Germinal center (tissue), 1 donor: ENCODE measurements at places on chromosomes 11 and 22.

DNA sequence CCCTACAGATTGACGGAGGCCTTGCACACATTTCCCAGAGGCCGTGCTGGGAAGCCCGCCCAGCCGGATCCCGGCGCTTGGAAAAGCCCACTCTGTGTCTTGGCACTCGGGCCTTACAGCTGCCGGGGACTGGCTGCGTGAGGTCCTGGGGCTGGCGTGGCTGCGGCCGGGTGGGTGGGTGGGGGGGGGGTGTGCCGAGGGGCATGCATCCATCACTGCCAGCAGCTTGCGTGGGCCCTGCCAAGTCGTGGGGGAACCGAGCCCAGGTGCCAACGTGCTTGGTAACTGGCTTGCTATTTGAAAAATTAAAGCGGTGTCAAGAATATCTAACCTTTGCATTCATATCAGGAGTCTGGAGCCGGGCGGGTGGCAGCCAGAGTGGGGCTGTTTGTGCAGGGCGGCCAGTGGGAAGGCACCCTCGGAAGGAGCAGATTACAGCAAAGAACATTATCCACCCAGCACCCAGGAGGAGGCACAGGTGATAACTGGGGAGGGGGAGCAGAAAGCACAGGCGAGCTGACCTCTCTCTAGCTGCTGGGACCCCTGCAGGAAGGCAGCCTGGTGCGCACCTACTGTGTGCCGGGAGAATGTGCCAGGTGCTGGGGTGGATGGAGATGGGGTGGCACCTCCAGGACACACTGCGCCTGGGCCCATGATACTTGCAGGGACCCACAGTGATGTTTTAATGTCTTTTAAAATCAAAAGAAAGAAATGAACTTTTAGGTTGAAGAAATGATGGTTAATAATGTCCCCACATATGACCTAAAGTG lies 28.5 kb upstream of the SMIM38 start:
- no peak for DNase-seq

GRCh38 chr22:25753252-25753651 lies 11.3 kb downstream of the MYO18B start:
- DNase-seq: no peak

GRCh38 chr11:119359365-119360214 lies 13.1 kb upstream of the MFRP start:
- peak; percentile 40 for DNase-seq

DNA sequence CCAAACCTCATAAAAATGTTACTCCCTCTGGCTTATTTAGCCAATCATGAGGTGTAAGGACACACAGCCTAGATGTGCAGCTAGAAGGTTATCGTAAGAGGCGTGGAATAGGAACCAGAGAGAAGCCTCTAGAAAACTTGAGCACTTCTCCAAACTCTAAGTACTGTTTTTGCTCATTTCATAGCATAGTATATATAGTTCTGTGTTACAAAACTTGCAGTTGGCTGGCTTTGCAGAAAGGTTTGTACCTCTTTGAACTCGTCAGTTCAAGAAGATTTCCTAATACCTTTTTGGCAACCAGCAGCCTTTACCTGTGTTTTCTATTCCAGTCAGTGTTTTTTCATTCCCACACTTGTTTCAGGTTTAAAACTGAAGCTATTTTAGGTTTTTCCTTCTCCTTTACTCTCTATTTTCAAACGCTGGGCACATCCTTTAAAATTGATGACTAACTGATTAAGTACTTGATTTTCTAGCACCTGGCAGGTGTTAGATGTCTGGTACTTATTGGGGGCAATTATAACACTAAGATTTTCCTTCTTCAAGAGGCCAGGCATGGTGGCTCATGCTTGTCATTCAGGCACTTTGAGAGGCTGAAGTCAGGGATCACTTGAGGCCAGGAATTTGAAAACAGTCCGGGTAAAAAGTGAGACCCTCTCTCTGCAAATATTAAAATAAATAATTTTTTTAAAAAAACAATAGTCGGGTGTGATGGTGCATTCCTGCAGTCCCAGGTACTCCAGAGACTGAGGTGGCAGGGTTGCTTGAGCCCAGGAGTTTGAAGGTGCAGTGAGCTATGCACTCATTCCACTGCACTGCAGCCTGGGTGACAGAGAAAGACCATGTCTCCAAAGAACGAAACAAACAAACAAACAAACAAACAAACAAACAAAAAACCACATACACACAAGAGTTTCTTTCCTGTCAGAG lies 125.2 kb downstream of the LRRC4C start:
- no peak for DNase-seq

- no peak for DNase-seq
Measured at GRCh38 chr22:27913162-27913741, 5.8 kb downstream of the PITPNB start.

- DNase-seq: no peak
Measured at GRCh38 chr11:11605821-11606450, 15.9 kb downstream of the GALNT18 start.

DNA sequence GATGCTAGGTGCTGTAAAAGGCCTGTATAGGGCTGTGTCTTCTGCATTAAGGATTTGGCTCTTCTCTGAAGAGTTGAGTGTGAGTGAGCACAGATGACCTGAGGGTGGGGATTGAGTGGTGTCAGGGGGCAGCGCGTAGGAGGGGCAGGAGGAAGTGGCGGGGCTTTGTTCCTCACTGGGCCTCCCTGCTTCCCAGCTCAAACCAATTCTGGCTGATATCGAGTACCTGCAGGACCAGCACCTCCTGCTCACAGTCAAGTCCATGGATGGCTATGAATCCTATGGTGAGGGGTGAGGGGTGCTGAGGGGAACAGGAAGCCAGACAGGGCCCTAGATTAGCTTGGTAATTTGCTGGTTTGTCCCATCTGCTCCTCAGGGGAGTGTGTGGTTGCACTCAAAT lies 9.1 kb downstream of the PHOX2A start:
- no peak for DNase-seq

- DNase-seq: no peak
Measured at GRCh38 chr11:34836958-34837856, 79.0 kb downstream of the APIP start.

GRCh38 chr11:94068764-94069163 lies 47.6 kb downstream of the HEPHL1 start:
- no peak for DNase-seq

- DNase-seq: peak; percentile 91
Measured at GRCh38 chr22:36860821-36861659, at the start of gene NCF4. NCF4 (plus strand) TSS chr22:36861006; CDS start chr22:36861172, 166 bp downstream.

DNA sequence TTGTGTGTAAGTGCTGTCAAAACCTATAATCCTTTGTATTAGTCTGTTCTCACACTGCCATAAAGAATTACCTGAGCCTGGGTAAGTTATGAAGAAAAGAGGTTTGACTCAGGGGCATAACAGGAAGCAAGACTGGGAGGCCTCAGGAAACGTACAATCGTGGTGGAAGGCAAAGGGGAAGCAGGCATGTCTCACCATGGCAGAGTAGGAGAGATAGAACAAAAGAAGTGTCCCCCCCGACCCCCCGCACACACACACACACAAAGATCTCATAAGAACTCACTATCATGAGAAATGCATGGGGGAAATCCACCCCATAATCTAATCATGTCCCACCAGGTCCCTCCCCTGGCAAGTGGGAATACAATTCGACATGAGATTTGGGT lies 2.3 kb upstream of the USP28 start:
- DNase-seq: no peak

DNA sequence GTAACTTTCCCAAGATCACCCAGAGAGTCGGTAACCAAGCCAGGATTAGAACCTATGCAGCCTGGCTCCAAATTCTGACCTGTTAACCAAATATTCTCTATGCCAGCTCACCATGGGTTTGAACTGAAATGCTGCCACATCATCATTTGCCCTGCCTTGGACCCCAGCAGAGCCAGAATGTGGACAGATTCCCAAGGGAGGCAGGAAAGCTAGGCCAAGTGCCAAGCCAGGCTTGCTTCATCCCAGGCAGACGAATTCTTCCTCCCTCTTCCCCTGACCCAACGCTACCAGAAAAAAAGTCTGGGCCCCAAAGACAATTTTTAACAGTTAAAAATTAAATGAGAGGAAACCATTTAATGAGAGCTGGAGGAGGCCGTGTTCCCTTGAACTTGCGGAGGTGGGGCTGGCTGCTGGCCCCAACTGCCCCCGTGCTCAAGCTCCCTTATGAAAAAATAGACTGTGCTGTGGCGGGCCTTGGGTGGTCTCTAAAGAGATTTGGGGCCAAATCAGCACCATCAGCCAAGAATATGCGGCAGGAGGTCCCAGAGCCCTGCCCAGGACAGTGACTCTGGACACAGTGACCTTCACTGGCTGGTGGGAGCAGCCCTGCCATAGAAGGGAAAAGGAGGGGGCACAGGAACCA lies 184.1 kb upstream of the SYT13 start:
- no peak for DNase-seq

DNA sequence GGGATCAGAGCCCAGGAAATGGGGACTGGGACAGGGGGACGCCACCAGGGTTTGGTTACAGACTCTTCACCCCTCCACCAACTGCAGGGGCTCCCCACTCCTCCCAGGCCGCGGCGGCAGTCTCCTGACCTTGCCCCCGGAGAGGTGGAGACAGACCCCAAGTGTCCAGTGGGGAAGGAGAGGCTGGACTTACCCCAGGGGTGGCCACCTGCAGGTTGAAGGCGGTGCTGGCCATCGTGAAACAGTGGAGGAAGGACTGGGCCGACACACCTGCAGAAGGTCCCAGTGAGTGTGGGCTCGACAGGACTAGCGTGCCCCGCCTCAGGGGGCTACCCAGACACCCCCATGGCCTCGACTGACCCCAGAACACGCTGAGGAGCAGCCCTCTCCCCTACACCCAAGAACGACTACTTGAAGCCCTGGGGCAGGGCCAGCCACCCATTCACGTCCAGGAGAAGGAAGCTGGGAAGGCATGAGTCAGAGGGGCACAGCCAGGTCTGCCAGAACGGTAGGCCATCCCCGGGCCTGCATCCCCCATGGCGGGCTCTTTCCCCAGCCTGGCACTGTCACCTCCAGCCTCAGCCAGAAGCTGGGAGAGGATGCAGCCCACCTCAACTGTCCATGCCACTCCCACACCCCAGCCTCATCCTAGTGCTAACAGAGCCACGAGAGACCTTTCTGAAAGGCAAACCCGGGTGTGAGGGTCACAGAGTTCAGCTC lies 2.3 kb downstream of the GATD1 start:
- DNase-seq: no peak

- DNase-seq: no peak
Measured at GRCh38 chr22:26570115-26570514, 19.8 kb downstream of the TPST2 start.

- DNase-seq: no peak
Measured at GRCh38 chr22:17922925-17923903, 101.1 kb downstream of the MICAL3 start.

GRCh38 chr11:64553554-64554201 lies 37.3 kb upstream of the SLC22A12 start:
- peak; percentile 62 for DNase-seq

DNA sequence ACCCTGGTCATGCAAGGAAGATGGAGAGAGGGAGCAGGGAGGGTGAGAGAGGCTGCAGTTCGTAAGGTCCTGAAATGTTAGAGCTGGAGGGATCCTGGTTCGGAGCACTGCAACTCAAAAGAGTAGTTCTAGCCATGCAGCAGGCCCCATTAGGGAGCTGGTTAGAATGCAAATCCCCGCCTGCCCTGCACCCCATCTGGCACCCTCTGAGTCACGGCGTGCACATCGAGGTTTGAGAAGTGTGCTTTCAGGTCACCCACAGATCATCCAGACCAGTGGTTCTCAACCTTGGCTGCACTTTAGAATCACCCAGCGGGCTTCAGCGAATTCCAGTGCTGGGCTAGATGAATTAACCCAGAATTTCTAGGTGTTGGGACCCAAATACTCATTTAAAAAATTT lies 48.2 kb downstream of the ST3GAL4 start:
- DNase-seq: no peak

GRCh38 chr11:70511345-70511744 lies 113.0 kb downstream of the CTTN start:
- no peak for DNase-seq

DNA sequence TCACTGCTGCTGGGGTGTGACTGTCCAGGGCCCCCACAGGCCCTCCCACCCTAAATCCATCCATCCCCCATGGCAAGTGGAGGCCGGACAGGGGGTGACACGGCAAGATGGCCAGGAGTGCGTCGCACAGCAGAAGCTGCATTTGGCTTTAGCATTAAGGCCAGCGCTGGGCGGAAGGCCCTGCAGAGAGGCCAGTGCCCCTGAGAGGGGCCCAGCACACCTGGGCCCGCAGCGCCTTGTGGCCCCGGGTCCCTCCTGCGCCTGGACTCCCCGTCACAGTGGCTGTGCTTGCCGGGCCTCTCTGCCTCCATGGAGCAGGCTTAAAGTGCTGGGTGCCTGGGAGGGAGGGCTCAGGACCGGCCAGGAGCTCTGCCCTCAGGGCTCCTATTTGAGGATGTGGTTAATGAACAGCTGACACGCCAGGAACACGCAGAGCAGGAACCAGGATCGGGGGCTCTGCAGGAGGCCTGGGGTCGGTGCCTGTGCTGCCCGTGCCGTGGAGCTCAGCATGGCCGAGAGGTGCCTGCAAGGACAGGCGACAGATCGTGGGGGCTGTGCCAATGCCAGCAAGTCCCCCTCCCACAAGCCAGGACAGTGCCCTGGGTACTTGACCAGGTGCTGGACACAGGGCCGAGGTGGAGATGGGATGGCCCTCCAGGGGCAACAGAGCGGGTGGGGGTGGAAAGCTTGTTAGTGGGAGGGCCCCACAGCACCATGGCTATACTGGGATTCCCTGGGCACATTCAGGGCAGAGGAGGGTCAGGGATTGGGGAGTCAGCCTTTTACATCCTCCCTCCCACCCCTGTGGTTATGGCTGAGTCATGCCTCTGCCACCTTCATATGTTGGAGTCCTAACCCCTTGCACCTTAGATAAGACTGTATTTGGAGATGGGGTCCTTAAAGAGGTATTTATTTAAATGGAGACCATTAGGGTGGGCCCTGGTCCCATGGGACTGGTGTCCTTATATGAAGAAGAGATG lies 30.9 kb upstream of the CARS1 start:
- no peak for DNase-seq

DNA sequence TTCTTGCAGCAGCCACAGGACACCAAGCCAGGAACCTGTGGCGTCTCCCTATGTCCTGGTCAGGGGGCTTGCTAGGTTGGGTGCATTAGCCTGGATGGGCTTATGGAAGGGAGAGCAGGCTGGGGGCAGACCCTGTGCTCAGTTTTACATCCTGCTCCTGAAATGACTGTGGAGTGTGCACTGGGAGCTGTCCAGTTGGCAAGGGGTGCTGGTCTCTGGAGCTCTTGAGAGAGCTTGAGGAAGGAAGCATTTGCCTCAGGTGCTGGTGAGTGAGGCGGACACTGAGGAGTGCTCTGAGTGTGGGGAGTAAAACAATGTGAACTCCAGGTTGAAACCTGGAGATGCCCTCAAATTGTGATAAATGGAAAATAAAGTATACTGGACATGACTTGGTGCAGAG lies 3.4 kb downstream of the SCGB1D4 start:
- DNase-seq: no peak

DNA sequence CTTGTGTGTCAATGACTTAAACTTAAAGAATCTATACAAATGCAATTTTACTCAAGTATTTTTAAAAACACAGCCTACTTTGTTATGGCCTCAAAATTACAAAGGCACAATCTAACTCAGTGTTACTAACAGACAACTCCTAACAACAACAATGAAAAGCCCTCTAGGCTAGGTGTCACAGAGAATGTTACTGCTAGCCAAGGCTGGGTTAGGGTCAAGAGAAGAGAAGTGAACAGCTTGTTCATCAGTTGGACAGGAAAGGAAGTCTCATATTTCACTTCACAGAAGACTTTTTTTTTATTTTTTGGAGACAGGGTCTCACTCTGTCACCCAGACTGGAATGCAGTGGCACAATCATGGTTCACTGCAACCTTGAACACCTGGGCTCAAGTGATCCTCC lies 26.0 kb downstream of the CLDN25 start:
- DNase-seq: no peak
